Cerebellar cortex (tissue), 1 donor: ENCODE measurements at places on chromosomes 6 and 20.

GRCh38 chr6:7813704-7814103, 87.8 kb downstream of the BMP6 start:
- no peak for DNase-seq

GRCh38 chr20:61025536-61025935, 226.5 kb upstream of the CDH4 start:
- no peak for DNase-seq

DNA sequence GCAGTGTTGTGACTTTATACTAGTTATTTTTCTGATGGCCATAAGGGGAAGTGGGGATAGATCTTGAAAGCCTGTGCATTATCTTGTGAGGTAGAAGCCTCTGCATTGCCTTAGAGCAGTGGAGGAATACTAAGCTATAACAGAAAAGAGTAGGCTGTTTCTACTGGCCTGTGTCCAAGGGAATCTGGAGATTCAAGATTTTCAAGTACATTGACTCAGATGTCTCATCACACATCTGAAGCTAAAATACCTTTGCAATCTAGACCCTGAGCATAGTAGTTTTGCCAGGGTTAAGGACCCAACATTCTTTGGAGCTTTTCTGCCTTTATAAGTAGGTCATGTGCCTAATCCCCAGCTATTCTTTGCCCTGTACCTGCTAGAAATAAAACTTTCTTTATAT, 272.3 kb downstream of the TENT5A start:
- no peak for DNase-seq

- DNase-seq = no peak
Observed at GRCh38 chr6:127160484-127160883, 42.0 kb downstream of the RSPO3 start.

DNA sequence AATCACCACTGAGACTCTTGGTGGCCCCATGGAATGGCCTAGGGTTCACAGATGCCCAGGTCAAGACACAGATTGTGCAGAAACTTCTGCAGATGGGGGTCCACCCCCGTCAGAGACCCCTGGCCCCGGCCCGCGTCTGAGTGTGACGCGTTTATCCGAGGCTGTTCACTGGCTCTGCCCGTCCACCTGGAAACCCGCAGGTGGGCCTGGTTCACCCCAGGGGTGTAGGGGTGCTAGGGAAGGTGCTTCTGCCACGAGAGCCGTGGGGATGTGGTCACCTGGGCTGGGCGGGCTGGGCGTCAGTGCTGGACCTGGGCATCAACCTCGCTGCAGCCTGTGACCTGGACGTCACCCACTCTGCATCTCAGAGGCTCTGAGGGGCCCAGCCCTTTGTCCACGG, 39.5 kb upstream of the GATA5 start:
- DNase-seq = no peak

DNA sequence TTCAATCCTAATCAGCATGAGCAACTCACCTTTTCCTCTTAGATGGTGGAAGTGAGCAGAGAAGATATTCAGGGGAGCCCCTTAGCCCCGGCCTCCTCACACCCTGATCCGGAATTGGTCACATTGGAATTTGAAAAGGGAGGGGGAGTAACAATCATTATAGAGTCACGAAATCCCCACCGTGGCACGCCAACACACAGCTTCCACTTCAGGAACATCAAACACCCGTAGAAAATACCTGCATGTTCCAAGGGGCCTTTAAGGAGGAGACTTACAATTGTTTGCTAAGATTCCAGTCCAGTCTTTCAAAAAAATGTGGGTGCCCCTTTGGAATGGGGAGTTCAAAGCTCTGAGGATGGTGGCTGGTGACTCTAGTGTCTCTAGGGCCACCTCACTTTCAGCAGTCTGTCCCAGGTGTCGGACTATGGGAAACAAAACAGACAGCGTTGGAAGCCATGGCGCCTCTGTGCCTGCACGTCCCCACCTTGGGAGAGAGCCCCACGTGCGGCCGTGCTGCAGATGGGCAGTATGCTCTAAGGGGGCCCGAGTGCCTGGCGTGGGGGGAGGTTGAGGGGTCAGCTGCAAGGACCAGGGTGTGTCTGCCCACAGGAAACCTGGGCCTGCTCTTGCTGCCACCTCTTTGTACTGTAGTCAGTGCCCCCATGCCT, 2.4 kb downstream of the CD93 start:
- no peak for DNase-seq

GRCh38 chr20:42093542-42094440, 475.6 kb upstream of the CHD6 start:
- DNase-seq = no peak
